ENCODE measurements at places on chromosomes 5 and 9.

DNA sequence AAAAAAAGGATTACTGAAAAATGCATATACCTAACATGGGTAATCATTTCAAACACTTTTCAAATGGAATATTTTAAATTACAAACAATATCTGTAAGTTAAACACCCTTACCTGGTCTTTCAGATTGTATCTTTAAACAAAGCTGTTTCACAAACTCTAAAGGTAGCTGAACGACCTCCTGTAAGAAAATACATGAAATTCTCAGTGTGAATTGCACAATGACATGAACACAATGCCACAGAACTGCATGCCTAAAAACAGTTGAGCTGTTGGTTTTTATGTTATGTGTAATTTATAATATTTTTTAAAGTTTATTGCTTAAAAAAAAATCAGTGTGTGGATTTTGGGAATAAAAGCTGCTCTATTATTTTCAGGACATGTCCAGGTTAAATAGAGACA lies 17.5 kb downstream of the IPPK start:
- no peak for DNase-seq

GRCh38 chr9:37675661-37676060 lies 24.9 kb downstream of the FRMPD1 start:
- DNase-seq: peak; percentile 84

DNA sequence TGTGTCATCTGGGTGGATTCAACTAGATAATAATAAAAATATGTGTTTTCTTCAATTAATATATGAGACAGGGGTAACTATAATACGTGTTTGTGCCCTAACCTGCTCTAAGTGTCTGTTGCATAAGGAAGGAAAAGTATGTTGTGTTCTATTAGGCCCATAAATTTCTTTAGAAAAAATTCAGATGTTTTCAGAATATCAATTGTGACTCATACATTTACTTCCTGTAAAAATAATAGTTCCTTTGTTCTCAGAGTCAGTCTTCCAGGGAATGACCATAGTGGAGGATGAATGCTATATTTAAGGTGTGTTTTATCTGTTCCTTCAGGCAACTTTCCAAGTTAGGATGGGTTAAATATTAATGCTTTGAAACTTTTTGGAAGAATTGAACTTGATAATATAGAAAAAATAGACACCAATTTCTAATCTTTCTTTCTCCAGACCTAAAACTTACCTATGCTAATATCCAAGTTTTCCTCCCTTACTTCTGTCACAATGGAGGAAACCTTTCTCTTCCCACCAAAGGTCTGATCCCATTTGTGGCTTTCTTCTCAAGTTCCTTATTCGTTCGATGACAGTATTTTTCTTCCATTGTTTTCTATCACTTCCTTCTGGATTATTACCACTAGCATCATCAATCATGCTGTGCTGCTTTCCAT lies 49.9 kb downstream of the ISL1 start:
- DNase-seq: no peak

DNA sequence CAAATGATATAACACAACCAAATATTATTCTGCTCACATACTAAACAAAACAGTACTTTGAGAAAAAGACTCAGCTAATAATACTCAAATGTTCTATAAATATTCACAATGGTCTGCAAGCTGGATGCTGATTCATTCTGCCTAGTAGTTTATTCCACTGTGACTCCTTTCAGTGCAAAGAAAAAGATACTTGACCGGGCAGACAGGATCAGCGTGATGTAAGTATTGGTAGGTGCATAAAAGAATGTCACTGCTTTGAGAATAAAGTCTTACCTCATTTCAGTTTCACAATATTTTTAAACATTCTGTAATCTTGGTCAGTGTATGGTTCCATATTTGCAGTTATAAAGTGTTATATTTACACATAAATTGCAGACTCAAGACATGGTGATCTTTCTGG lies 223.0 kb upstream of the NUDT12 start:
- DNase-seq: no peak

DNA sequence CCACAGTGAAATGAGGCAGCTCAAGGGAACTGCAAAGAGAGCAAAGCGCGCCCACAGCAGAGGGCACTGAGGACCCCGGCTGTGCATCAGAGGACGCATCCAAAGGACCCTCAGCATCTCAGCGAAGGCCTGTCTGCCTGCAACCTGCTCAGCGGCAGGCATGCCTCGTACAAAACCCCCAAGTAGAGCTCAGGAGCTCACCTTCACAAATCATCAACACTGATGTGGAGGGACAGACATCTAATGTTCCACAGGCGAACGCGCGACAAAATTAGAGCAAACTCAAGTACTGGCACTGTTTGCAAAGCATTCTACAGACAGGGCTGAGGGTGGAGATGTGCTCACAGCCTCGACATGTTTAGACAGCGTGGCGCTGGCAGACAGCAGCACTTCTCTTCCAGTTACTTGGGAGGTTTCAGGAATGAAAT lies 81.0 kb downstream of the DCP2 start:
- no peak for DNase-seq

DNA sequence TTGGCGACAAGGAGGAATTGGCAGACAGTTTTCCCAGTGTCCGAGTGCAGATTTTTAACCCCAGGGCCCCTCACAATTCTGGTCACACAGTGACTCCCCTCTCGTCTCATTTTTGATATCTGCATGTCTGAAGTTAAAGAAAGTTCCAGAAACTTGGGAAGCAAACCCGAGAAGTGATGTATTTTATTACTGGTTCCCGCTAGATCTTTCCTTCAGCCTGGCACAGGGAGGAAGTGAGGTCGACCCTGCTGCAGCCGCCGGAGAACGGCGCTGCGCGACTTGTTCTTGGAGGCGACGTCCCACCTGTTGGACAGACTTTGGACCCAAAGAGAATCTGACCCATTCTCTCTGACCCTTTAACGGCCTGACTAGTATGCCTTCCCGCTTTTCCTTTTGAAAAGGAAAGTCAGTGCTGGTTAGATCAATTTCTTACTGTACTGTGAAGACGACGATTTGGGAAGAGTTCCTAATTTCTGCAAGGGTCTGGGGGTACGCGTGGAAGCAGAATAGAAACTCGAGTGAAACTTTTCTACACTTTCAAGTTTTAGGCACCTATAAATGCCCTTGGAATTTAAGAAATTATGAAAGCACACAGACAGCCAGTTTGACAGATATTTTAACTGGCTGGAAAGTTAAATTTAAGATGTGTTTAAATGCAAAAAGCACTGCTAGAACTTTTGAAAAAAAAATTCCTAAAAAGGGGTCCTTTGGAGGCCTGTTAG lies 744 bp downstream of the OTULIN start:
- no peak for DNase-seq

DNA sequence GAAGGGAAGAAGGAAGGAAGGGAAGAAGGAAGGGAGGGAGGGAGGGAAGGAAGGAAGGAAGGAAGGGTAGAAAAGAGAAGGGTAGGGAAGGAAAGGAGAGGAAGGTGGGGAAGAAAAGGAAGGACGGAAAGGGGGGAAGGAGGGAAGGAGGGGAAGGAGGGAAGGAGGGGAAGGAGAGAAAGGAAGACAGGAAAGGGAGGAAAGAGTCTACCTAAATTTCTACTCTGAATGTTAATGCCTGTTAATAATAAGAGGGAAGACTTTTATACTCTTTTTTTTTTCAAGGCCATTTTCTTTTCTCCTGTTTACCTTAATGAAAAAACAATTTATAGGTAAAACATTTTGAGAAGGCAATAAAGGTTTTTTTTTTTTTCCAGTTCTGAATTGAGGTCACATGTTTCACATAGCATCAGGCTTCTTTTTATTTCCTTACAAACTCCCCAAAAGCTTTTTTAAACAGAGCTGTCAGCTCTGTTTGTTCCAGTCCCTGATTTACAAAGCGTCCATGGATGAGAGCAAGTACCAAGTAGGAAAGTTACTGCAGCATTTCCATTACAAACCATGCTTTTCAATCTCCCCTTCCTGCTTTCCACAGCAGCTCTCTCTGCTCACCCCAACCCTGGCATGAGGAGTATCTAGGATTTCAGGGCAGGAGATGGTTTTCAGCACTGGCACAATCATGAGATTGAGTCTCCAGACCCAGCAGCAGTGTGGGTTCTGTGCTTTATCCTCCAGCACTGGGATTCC lies 173.9 kb downstream of the GNAQ start:
- DNase-seq: no peak

DNA sequence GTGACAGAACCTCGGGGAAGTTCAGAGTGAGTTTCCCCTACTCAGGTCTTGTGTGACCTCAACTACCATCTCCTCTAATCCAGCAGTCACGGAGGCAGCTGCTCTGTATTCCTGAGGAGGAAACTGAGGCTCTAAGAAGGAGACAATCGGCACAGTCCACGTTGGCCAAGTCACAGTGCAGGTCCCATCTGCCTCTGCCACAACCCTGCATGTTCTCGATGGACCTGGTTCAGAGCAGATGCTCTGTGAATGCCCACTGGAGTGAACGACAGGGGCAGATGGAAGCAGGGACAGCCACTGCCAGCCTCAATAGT lies 722 bp upstream of the ERGIC1 start:
- no peak for DNase-seq
